ENCODE measurements at places on chromosomes 7 and 10.

- no peak for DNase-seq
These were observed 5.9 kb upstream of the HTR5A start for GRCh38 chr7:155064186-155064585.

DNA sequence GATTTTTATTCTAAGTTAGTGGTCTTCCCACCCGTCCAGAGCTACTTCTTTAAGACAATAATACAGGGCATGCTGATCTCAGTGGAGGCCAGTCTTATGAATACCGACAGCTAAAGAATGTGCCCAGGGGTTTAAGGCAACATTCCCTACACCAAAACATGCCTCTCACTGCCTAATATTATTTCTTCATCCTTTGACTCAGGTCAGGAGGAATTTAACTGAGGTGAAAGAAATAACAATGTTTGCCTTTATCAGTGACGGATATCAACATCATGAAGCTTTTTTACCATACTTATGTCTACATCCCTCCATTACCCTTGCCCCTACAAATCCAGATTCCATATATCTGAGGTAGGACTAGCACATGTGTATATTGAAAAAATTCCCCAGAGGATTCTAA, 33.3 kb upstream of the TES start:
- DNase-seq, result peak; percentile 92

DNA sequence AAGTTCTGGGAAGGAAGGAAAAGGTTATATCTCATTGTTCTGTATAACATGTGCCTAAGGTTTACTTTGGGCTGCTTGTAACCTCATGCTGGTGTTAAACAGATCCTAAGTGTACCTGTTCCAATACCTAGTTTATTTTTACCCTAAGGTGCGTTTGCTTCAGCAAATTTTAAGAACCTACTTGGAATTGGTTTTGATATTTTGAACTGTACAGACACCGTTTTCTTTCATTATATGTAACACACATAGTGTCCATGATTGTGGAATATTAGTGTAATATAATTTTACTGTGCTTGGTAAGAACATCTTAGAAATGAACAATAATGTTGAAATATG, 285.6 kb upstream of the DKK1 start:
- DNase-seq, result no peak

DNA sequence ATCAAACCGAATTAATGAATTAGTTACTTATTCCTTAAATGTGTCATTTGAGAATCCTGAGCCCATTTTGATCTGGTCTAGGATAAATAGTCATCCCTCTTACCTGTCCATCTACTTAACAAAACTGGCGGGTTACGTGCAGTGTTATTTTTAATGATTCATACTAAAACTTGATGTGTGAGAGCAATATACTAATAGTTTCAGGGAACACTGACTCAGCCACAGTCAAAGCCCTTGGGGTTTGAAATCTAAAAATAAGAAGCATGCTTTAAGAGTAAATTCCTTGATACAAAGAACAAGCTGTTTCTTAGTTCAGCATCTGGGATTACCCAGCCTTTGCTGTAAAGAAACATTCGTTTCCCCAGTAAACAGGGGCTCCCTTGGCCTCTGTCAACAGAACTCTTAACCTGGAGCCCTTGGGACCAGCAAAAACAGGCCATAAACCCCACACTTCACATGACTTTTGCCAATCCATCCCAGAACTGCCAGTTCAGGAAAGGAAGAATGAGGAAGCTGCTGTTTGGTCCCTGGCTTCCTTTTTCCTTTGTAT, 370.6 kb upstream of the IGFBP3 start:
- DNase-seq, result no peak

GRCh38 chr7:129690701-129691100, 79.2 kb downstream of the NRF1 start:
- no peak for DNase-seq

DNA sequence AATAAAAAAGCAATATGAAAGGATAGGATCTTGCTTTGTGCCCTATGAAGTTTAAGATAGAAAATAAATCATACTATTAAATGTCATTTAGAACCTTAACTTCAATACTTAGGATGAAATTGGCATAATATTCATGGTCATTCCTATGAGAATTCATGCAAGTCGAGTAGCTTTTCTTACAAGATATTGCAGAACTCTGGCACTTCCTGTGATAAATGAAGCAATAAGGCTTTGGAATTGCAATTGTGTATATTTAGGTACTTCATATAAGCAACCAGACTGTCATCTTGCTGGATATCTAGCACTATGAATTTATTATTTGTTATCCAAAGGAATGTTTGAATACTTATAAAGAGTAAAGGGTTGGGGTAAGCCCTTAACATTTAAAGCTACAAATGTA, 116.5 kb downstream of the ZNF438 start:
- peak; percentile 6 for DNase-seq

- no peak for DNase-seq
These were observed 1047.5 kb downstream of the GATA3 start for GRCh38 chr10:9102026-9102425.

GRCh38 chr7:128071376-128071775, 40.1 kb upstream of the LRRC4 start:
- no peak for DNase-seq

DNA sequence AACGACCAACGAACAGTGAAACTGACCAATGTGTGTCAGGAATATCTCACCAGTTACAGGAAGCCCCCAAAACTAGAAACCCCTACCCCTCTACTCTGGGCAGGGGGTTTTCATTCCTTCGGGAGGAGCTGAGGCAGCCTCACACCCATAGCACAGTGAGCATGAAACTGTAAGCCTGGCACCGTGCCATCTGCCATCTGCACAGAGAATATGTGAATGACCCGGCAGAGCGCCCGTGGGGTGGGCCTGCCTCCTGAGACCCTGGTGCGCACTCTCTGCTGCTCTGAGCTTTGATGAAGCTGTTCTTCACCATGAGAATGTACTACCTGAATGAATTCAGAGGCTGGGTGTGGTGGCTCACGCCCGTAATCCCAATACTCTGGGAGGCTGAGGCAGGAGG, 27.1 kb downstream of the DAGLB start:
- no peak for DNase-seq

GRCh38 chr10:116198676-116199035, 74.3 kb downstream of the GFRA1 start:
- no peak for DNase-seq

- DNase-seq, result no peak
These were observed 95.3 kb downstream of the LRRC4 start for GRCh38 chr7:127935847-127936376.

DNA sequence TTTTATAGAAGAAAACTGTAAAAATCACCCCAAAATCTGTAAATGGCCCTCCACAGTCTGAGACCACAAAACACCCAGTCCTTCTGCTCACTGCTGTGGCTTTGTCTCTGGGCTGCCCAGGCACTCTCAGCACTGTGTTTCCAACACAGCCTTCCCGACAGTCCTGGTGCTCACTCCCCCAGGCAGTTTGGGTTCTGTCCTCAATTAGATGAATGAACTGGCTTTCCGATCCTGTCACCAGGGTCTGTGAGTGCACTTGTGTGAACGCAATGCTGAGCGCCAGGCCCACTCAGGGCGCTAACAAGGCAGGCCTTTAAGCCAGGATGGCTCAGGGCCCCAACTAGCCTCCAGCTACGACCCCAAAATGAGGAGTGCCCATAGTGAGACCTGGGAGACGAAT, 3.3 kb downstream of the MAD1L1 start:
- no peak for DNase-seq

GRCh38 chr10:58576751-58577436, 64.2 kb downstream of the BICC1 start:
- DNase-seq, result no peak

- no peak for DNase-seq
These were observed 8.3 kb upstream of the RHOBTB1 start for GRCh38 chr10:60952067-60952845.

DNA sequence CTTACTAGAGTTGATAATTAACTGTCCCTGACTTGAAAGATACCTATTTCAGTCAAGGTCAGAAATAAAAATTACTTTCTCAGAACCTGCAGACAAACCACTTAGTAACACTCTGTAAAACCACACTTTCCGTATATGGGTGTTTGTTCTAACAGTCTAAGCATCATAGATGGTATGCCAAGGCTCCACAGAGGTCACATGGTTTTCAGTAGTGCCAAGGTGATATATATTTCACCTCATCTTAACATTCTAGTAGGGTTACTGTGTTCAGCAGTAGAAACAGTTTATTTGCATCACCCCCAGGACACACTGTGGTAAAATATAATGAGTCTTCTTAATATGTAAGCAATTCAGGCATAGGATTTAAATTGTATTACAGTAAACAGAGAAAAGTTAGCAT, 61.5 kb downstream of the KCND2 start:
- DNase-seq, result no peak

DNA sequence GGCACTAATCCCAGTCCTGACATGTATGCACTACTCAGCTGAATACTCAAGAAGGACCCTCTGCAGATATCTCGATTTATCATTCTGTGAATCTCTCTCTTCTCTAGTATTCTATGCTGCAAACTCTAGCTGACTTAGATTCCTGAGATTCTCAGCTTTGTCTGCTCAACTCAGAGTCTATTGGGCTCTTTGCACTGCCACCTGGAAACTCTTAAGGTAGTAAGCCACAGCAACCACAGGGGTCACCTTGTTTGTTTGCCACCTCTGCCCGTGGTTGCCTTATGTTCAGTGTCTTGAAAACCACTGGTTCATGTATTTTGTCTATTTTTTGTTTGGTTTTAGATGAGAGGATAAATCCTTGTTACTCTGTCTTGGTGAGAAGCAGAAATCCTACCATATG, 72.9 kb downstream of the SP8 start:
- DNase-seq, result no peak

- DNase-seq, result no peak
These were observed 92.9 kb downstream of the DNAJB6 start for GRCh38 chr7:157429680-157430224.

- DNase-seq, result no peak
These were observed 38.5 kb downstream of the GHRHR start for GRCh38 chr7:31002256-31002655.

- DNase-seq, result no peak
These were observed 323.2 kb downstream of the NEBL start for GRCh38 chr10:20573924-20574323.

DNA sequence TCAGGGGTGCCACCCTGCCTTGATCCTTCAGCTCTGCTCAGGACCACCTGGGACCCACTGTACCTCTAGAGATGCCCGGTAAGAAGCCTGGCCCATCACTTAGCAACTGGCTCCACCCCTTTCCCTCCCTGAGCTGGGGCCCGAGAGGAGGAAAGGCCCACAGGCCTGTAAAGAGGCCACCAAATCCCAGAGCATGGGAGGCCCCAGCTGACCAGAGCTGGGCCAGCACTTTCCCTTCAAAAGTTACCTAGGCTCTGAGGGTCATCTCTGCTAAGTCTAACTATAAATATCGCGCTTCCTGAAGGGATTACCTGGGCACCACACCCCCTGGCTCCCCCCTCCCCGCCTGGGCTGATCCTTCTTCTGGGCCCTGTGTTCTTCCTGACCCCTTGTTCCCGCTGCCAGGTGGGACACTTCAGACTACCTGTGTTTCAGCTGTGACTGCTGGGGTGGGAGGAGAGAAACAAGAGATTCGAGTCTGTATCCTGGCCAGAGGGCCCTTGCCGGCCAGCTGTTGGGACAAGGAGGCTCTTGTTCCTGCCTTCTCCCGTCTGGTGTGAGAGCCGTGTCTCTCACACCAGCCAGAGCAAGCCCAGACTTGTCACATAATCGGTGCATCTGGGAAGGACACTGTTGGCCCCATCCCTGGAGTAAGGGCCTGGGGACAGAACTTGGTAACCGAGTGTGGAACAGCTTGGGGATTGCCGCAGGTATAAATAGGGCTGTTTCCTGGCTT, 22.8 kb upstream of the ANKRD2 start:
- DNase-seq, result no peak

GRCh38 chr7:12674861-12675260, 12.6 kb upstream of the ARL4A start:
- DNase-seq, result no peak

GRCh38 chr7:84720456-84721097, 466.3 kb downstream of the SEMA3D start:
- DNase-seq, result no peak

- no peak for DNase-seq
These were observed 20.7 kb downstream of the PLPP4 start for GRCh38 chr10:120477743-120478141.

DNA sequence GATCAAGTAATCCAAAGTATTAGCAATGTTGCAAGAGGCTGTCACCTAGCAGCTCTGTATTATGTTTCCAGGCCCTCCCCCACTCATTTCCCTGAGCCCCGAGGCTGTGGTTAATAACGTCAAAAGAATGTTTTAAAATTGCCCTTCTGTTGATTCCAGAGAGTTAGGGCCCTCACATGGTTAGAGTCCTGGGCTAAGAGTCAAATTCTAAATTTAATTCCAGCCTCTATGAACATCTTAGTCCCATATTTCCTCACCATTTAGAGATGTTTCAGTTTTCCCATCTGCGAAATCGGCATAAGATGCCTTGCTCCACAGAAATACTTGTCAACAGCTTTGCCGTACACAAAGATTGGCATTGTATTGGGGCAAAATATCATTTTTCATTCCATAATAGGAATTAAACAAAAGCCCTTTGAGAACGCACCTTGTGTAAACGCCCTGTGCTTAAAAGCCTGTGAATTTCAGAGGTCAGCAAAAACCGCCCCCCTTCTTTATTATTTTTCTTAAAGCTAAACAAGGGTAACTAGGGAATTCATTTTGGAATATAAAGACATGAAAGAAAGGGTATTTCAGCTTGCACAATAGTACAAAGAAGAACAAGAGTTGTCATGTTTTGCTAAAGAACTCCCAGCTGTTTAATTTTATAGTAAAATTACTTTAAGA, 135.8 kb downstream of the ARID5B start:
- DNase-seq, result no peak
